NCI-H2227 treated with DMSO at 0.1 percent for 48 hours (cell line): ENCODE measurements at places on chromosomes 2 and 18.

DNA sequence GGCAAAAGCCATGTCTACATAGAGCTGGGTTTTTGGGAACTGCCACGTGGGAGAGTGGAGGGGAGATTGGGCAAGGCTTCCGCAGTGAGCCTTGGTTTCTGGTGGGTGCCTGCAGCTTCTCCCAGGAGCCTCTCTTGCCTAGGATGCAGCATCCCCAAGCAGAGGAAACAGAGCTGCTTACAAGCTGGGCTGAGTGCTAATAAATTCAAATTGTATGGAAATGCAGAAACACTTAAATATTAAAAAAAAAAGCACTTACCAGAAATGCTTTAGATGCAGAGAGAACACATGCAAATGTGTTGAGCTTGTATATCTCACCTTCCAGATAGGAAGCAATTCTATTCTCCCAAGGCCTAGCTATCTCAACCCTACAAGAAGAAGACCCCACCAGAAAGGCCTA is 96.0 kb upstream of the ST3GAL5 start:
- DNase-seq = no peak

DNA sequence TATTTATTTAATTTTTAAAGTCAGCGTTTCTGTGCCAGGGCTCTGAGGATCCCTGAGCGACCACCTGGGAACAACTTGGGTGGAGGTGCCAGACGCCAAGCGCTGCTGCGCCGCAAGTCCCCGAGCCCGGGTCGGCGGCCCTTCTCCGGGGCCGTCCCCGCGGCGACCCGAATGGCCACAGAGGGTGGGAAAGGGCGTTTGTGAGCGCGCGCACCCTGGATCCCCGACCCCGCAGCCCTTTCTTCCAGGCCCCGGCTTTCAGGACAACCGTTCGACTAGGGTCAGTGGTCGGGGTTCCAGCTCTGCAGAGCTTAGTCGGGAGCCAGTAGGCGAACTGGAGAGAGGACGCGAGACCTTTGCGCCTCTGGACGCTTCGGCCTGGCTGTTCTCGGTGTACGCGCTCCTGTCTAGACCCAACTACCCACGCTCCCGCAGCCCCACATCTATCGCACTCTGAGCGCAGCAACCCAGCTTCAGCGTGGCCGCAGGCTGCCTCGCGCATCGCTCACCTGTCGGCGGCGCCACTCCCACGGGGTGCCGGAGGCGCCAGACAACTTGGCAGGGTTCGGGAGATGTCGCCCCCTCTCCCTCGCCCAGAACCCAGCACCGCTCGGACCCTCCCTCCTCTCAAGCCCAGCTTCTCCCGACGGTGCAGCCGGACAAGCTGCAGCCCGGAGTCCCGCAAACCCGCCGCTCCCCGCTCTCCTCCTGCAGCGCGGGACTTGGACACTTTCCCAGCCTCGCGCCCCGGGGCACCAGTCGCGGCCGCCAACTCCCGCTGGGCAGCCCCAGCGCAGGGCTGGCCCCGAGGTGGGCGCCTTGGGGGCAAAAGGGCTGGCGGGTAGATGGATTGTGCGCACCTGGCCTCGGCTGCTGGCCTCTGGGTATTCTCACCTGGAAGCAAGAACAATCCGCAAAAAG is 758 bp downstream of the LYPD1 start:
- DNase-seq = peak; percentile 41

- peak; percentile 25 for DNase-seq
Measured at GRCh38 chr2:142140434-142140845, 9.6 kb upstream of the LRP1B start.

DNA sequence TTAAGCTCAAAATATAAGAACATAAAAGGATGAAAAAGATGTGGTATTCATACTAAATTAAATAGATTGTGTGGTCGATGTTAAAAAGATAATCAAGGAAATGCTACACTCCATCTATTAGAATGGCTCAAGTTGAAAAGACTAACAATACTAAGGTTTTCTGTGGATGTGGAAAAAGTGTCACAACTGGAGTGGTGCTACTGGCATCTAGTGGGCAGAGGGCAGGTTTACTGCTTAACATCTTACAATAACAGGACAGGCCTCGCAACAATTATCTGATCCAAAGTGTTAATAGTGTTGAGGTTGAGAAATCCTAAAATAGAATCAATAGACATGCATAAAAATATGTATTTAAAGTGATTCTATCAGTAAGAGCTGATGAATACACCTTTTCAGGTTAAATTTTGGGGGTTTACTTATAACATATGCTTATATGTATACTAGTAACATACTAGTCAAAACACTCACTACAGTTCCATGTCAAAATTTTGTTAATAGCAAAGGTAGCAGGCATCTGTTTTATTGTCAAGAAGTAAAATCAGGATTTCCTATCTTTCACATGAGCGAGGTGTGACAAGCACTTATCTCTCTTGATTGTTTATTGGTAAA is 91.5 kb upstream of the TMEFF2 start:
- peak; percentile 59 for DNase-seq

GRCh38 chr2:21693081-21693480 is 569.3 kb downstream of the TDRD15 start:
- DNase-seq = no peak

- no peak for DNase-seq
Measured at GRCh38 chr2:216090369-216090786, 8.7 kb downstream of the TMEM169 start.

DNA sequence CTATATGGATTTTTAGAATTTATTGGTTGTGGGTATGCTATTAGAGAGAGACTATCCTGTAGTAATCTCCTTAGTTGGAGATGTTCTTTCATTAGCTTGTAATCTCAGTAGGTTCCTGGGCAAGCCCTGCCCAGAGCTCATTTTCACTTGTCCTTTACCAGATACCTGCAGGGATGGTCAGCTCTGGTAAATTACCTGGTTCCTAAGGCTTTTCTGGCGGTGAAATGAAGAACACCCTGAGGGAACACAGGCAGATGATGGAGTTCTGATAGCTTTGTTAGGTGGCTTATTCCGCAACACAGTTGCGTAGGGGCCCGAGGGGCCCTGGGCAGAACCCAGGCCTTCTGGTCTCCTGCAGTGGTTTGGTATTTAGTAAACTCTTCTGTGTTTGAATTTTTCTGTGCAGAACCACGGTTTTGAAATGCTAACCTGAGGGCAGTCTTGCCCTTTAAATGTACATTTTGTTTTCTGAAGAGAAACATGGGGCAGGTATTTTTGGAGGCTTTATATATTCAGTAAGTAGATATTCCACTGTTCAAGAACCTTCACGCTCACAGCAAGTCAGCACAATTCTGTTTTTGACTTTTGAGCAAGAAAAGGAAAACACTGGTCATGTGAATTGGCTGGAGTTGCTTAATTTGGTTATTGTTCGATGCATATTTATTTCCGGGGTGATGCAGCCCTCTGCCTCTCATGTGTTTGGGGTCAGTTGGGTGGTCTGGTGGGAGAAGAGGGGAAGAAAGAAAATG is 22.4 kb downstream of the ZNF532 start:
- DNase-seq = no peak

DNA sequence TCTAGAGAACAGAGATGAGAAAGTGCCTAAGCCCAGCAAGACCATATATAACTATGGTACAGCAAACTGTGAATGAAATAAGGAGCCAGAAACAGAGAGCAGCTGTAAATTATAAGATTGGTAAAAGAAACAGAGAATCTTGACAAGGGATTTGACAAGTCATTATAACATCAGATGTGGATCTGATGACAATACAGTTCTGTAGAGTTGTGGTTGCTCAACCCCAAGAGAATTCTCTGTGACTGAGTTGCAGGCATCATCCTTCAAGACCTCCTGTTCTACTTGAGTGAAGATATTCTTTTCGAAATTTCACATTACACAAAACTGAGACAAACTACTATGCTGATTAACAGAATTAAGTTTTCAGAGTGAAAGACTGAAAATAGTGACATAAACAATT is 343.1 kb upstream of the SLC39A10 start:
- DNase-seq = no peak

GRCh38 chr18:69626171-69626570 is 225.5 kb downstream of the DOK6 start:
- DNase-seq = no peak
